Spinal cord (tissue), 10 donors: ENCODE measurements at places on chromosomes 7 and 10. TPM values are rescaled to one million over a fixed set of nuclear protein-coding genes. Genes with fewer than 3 reads are reported as not detected.

DNA sequence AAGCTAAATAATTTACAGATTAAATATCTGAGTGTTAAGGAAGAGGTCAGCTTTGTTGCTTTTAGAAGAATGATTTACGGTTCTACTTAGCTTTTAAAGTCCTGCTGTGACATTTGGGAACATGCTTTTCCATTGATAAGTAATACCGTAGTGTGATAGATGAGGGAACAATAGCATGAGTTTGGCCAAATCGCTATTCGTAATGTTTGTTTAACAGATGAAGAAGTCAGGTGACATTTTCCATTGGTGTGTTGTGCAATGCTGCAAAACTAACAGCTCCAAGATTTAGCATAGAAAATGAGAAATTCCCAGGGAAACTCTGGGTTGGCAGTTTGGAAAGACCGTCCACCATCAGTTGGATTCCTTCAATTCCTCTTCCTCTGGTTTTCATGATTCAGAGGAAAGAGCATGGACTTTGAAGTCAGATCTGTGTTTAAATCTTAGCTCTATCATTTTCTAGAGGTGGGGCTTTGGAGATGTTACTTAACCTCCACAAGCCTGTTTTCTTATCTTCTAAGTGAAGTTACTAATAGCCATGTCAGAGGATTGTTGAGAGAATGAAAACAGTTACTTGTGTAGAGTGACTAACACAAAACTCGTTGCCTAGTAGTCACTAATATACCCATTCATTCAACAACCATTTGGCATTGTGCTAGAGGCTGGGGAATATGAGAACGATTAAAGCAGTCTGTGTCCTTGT is 140.4 kb upstream of the BMPER start:
- no peak for DNase-seq

GRCh38 chr7:134804351-134804750 is 24.9 kb downstream of the CALD1 start:
- DNase-seq: no peak

GRCh38 chr10:99412099-99412498 is 18.3 kb downstream of the GOT1 start:
- DNase-seq: no peak

GRCh38 chr10:75977139-75977538 is 545.7 kb downstream of the LRMDA start:
- DNase-seq: no peak

DNA sequence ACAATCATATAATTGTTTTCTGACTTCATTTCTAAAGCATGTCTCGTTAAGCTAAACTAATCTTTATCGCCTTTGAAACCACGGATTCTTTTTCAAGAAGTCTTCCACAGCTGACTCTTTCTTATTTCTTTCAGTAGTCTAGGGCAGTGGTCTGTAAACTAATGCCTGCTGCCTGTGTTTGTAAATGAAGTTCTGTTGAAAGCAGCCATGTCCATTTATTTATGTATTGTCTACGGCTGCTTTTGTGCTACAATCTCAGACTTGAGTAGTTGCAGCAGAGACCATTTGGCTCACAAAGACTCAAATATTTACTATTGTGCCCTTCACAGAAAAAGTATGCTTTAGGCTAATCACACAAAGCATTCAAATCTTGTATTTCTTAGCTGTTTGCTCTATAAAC is 20.3 kb upstream of the ABLIM1 start:
- DNase-seq: no peak

GRCh38 chr10:47241946-47242867 is 57.8 kb upstream of the GDF10 start:
- DNase-seq: no peak

GRCh38 chr7:81594767-81595166 is 175.1 kb downstream of the HGF start:
- DNase-seq: no peak

NDUFA5 gene
- 170 TPM for total RNA-seq

ZMIZ1 gene
- 43.0 TPM for total RNA-seq

UNCX gene
- 0.69 TPM for total RNA-seq

SOSTDC1 gene
- total RNA-seq: 48.7 TPM

SEMA3E gene
- total RNA-seq: 8.3 TPM

SLC25A40 gene
- total RNA-seq: 46.4 TPM

SCART1 gene
- 2.9 TPM for total RNA-seq

TMEM72 gene
- total RNA-seq: 8.0 TPM

GPR158 gene
- 24.6 TPM for total RNA-seq
